ENCODE measurements at places on chromosomes 7 and 10. TPM values are rescaled to one million over a fixed set of nuclear protein-coding genes. Genes with fewer than 3 reads are reported as not detected.

DNA sequence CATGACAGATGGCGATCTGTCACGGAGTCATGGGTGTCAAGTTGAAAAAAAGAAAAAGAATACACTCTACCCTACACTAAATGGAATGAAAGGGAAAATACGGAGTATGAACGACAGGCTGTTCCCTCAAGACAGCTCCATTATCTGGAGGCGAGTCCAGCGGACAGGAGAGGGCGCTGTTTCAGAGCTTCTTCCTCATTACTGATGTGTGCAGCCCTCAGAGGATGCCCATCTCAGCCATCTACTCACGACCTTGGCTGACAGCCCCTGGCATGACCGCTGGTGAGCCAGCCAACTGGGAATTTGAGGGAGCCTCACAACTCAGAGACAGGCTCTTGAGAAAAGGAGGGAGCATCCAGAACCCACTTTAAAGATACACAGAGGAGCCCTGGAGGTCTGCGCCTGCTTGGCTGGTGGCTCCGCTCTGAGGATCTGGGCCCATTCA, 49.6 kb upstream of the SMNDC1 start:
- peak; percentile 86 for DNase-seq

DNA sequence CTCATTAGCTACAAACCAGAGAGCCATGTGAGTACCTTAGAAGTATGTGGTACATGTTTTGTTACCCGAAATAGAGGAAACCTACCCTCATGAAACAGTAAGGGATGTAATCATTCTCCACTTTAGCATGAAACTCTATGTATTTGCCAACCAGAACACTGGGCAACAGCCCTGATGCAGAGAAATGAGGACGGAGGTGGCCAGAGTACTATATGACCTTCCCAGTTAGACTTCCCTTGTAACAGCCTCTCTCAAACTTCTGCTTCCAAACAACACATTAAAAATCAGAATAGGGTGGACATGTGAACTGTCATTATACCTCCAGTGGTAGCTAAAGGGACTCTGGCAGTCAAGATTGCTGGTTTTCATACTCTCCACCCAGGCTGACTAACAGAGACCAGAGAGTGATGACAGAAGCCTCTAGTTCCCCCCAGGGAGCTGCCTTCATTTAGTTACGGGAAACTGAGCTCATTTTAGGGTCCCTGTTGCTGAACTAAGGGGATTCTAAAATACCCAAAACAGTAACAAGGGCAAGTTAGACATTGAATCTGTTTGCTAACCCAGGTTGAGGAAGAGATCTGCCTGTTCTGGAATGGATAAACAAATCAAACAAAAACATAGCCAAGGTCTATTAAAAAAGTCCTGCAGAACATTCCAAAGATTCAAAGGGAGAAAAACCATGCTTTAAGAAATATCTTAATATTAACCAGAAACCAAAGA, 83.1 kb downstream of the VPS41 start:
- DNase-seq: no peak

ABCB8 gene
- total RNA-seq: 29.7 TPM

FAM131B gene
- 0.57 TPM for total RNA-seq

GRCh38 chr7:33604056-33604455, 301.3 kb upstream of the BMPER start:
- no peak for DNase-seq
